ENCODE measurements at places on chromosomes 6 and 20. TPM values are rescaled to one million over a fixed set of nuclear protein-coding genes. Genes with fewer than 3 reads are reported as not detected.

Gene GGTLC1
- total RNA-seq = not detected

Gene ZNF334
- total RNA-seq = 8.5 TPM

Gene DSTN
- 552 TPM for total RNA-seq

Gene HSF2
- total RNA-seq = 9.2 TPM

Gene ZNF391
- 6.0 TPM for total RNA-seq

Gene ATP6V1G2
- total RNA-seq = 3.4 TPM

Gene HSPA1L
- total RNA-seq = 1.1 TPM

Gene EYS
- 0.07 TPM for total RNA-seq

Gene CFAP61
- not detected for total RNA-seq

Gene FUCA2
- 64.0 TPM for total RNA-seq

Gene OR2J3
- not detected for total RNA-seq

Gene ZNF76
- total RNA-seq = 13.5 TPM

Gene SLC39A7
- 150 TPM for total RNA-seq

Gene TCP11
- total RNA-seq = not detected

Gene C20orf202
- total RNA-seq = not detected

Measured in astrocyte (in vitro differentiated cells and primary cell).